RKO (cell line): ENCODE measurements at places on chromosomes 4 and X.
A peak's percentile ranks its signal among the peaks of the same experiment; 100 is the strongest.

GRCh38 chrX:55716937-55717336 is 612 bp upstream of the RRAGB start:
- no peak for DNase-seq

GRCh38 chrX:152915541-152916241 is 17.8 kb downstream of the ZNF185 start:
- peak; percentile 61 for DNase-seq

DNA sequence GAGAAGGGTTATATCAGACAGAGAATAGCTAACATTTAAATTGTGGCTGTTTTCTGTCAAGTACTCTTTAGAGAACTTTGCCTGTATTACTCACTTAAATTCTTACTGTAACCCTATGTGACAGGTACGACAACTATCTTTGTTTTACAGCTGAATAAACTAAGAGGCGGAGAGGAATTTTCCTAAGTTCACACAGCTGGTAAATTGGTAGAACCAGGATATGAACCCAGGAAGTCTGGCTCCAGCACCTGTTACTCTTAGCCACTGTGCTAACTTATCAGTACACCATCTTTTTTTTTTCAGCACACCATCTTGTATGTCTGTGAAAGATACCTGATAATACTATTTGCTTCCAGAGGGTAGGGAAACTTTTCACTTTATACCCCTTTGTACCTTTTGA is 2.0 kb upstream of the SYP start:
- no peak for DNase-seq

DNA sequence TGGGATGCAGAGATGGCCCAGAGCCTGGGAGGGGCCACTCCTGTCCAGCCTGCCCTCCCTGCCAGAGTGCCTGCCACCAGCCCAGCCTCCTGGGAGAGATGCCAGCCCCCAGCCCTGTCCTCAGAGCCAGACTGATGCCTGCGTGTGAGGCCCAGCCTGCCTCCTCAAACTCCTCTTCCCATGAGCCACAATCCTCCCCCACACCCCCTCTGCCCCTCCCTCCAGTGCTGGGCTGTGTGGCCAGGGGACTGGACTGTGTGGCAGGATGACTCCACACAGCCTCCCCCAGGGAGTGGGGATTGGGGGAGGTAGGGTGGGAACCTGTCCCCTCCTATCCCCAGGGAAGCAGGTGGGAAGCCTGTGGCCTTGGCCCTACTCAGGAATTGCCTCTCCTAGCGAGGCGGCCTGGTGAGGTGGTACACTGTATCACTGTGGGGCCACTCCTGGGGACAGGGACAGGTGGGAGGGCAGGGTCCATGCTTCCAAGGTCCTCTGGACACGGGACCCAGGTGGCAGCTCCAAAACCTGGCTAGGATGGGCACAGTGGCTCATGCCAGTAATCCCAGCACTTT is 4.3 kb upstream of the SH3BP2 start:
- no peak for DNase-seq

GRCh38 chrX:51694254-51694653 is 11.6 kb upstream of the CENPVL2 start:
- no peak for DNase-seq

GRCh38 chr4:143417679-143418403 is 81.2 kb downstream of the GAB1 start:
- no peak for DNase-seq

GRCh38 chr4:152976212-152976761 is 40.2 kb downstream of the FHDC1 start:
- no peak for DNase-seq

DNA sequence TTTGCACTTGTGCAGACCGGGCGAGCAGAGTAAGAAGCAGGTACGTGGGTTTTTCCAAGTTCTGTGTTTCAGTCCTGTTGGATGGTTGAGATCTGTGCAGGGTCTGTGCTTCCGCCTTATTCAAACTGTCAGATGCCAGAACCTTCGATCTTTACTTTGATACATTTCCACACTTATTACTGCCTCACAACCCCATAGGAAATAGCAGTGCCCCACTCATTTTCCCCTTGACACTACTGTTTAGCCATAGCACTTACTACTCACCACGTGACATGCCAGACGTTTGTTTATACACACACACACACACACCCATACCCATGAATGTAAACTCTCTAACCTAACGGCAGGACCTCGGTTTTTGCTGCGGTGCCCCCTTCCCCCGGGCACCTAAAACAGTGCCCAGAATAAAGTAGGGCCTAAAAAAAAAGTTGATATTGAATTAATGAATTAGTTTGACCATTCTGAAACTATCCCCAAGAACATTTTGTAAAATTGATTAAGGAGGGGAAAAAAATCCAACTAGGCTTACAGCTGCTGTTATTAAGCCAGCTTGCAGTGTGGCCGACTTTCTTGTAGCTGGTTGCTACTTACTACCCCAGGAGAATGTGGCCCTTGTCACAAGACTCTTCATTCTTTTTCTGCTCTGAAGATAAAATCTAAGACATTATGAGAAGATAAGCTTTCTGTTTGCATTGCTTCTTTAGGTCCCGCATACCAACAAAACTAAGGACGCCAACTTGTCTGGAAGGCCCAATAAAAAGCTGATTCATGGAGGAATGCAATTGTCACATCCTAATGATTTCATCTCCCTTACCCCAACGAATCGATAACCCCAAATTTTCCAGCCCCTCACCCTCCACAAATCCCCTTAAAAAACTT is 704 bp upstream of the SEPSECS start:
- peak; percentile 47 for DNase-seq

- DNase-seq = no peak
Measured at GRCh38 chr4:30840571-30840970, 120.4 kb downstream of the PCDH7 start.

DNA sequence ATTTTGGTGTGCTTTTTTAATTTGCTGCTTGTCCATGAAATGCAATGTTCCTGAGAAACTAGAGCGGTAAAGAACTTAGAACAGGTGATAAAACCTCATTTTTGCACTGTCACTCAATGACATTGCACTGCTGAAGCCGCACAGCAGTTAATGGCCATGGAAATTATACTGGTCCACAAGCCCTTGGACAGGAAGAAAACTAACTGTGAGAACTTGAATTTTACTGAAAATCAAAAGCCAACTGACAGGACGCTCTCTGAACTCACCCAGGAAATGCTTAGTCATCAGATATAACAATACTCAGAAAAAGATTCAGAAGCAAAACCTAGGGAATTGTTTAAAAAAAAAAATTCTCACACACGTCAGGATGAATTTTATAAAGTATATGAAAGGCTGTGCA is 246.4 kb upstream of the SLC7A11 start:
- peak; percentile 2 for DNase-seq

- no peak for DNase-seq
Measured at GRCh38 chr4:108725457-108725856, 37.4 kb downstream of the ETNPPL start.

GRCh38 chrX:12997906-12998687 is 23.2 kb downstream of the TMSB4X start:
- no peak for DNase-seq

GRCh38 chr4:80017125-80017854 is 55.7 kb downstream of the ANTXR2 start:
- peak; percentile 53 for DNase-seq

DNA sequence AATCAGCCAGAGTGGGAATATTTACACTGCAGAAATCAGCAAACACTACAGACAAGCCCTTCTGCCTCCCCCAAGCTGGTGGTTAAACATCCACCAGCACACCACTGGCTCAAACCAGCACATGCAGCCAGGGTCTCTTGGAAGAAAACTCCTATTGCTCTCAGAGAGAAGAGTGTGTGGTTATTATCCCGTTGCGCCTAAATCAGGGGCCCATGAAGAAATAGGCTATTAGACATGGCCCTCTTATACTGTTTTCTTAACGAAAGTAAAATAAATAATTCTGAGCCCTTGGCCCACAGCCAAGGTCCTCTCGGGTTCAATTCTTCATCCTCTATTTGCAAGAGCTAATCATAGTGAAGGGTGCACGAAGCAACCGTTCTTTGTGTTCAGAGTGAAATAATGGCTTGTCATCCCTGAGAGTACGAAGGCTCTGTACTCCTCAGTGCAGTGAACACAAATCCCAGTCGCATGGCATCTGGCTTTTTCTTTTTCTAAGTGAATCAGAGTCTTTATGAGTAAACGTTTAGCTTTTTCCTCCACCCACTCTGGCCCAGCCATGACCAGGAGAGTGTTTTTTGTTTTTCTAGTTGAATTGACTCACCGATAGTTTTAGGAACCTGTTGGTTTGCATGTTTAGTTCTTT is 33.4 kb upstream of the RBM47 start:
- DNase-seq = peak; percentile 71

- DNase-seq = no peak
Measured at GRCh38 chr4:23779839-23780238, 110.0 kb downstream of the PPARGC1A start.

DNA sequence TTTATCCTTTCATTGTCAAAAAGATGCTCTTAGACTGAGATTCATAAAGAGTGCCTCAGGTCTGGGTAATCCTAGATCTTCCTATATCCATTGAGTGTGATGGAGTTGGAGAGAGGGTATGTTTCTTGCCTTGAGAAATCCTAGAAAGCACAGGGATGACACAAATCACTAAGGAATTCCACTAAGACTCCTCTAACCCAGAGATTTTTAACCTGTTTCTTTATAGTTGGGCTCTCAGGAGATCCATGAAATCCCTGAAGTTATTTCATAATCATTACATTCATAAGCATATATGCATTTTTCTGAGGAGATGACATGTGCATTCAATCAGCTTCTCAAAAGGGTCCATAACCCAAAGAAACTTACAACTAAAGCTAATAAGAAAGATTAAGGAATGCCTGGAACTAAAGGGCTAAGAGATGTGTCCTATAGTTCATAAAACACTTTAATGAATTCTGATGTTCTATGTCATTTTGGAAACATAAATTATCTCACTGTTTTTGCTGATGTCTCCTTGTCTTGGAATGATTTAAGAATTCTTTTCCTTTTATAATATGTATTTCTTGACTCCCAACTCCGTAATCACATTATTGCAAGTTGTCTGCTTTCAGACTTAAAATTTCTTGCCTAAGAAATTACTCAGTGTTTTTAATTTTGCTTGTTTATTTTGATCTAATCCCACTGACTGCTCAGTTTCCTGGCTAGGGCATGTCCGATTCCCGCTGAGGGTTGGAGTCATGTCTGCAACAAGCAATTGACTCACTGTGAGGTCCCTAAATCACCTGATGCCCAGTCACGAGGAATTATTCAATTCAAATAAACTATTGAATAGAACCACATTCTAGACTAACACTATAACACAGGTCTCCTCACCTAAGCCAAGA is 2.8 kb upstream of the AMTN start:
- DNase-seq = peak; percentile 4

- no peak for DNase-seq
Measured at GRCh38 chrX:47226531-47227333, 6.1 kb upstream of the USP11 start.
